ENCODE measurements at places on chromosomes 13 and 19. TPM values are rescaled to one million over a fixed set of nuclear protein-coding genes. Genes with fewer than 3 reads are reported as not detected.

- DNase-seq = no peak
These were observed 34.4 kb downstream of the VSTM1 start for GRCh38 chr19:54029301-54029700.

- no peak for DNase-seq
These were observed 25.2 kb upstream of the KCTD4 start for GRCh38 chr13:45226024-45226423.

DNA sequence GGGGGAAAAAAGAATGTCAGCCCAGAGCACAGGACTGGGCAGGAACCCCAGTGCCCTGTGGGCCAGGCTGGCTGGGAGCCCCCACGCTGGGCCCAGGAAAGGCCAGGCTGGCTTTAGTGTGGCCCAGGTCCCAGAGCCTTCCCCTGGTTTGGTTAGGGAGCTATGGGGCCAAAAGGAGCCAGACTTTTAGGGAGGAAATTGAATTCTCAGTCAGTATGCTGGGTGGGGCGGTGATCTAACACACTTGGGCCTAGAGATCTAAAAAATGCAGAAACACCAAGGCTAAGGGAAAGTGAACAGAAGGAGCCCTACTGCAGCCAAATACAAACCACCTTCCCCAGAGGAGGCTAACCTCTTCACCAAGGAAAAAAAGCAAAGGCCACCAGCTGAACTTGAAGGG lies 137.5 kb downstream of the CRYL1 start:
- no peak for DNase-seq

DNA sequence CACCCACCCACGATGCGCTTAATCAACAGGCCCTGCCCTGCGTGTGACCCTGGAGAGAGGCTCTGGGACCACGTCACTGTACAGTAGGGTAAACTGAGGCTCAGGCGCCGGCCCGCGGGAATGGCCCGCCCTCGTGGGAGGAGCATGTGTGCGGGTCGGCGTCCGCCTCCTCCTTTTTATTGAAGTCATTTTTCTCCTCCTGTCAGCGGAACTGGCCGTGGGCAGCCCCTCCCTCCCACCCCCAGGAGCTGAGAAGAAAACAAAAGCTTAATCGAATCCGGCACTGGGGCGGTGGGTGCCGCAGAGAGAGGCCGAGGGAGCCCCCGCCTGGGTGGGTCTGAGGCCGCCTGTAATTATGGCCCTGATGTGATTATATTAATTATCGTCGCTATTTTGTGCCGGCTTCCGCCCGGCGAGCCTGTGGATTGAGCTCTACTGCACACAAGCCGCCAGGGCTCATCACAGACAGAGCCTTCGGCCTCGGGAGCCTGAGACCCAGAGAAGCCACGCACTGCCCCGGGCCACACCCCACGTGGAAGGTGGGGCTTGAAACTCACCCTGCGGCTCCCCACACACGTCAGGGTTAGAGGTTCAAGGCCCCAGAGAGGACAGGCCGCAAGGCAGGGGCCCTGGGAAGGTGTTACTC lies 7.0 kb downstream of the C2CD4C start:
- no peak for DNase-seq

- no peak for DNase-seq
These were observed 7.0 kb upstream of the DLEU7 start for GRCh38 chr13:50850445-50850844.

DNA sequence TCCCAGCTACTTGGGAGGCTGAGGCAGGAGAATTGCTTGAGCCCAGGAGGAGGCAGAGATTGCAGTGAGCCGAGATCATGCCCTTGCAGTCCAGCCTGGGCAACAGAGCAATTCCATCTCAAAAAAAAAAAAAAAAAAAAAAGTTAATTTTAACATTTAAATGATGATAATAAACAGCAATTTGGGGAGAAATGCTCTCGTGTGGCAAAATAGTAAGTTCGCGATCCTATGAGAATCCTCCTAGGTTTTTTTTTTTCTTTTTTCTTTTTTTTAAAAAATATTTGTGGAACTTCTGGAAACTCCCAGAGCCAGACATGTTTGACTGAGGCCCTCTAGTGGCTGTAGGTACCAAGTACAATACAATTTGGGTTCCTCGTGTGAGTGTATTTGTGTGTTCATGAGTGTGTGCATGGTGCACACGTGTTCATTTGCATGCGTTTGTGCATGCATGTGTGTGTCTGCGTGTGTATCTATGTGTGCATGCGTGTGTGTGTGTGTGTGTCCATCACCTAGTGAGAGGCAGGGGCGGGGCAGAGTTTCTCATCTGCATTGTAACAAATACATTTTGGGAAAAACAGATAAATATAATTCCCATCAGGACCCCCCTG lies 31.2 kb downstream of the TMPRSS9 start:
- peak; percentile 65 for DNase-seq

DNA sequence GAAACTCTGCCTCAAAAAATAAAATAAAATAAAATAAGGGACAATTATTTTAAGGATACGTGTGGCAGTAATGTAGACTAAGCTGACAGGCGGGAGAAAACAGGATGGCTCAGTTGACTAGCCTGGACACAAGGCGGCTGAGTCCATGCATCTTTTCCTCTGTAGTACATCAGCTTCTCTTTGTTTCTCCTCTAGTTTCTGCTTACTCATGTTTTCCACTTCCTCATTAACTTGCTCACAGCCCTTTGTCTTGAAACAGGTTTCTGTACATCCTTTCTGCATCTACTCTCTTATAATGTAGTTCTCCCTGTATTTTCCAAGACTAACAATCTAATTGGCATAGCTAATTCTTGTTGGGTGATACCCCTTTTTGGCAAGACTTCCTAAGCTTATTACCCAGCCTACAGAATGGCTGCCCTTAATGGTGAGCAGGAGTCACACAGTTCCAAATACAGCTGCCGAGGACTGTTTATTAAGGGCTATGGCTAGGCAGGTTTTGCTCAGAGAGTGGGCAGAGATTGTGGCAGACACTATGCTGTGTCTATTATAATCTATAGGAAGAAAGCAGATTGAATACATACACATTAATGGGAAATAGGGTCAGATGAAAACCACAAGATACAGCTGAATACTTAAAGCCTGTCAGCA lies 58.7 kb upstream of the KLF5 start:
- DNase-seq = no peak

BRSK1 gene
- total RNA-seq = not detected

WDR87 gene
- 1.7 TPM for total RNA-seq

TEX101 gene
- total RNA-seq = not detected

CGB2 gene
- 5.5 TPM for total RNA-seq

Data from umbilical cord (tissue), 2 donors.